Activated CD4-positive, alpha-beta T cell treated with anti-CD3 and anti-CD28 coated beads for 36 hours (primary cell): ENCODE measurements at places on chromosomes 13 and 19.

GRCh38 chr13:75173457-75174356, 308.3 kb downstream of the TBC1D4 start:
- peak; percentile 5 for DNase-seq

- no peak for DNase-seq
Observed at GRCh38 chr13:21967871-21968270, 297.0 kb downstream of the FGF9 start.

GRCh38 chr19:4709440-4710280, 14.0 kb downstream of the DPP9 start:
- DNase-seq: no peak

DNA sequence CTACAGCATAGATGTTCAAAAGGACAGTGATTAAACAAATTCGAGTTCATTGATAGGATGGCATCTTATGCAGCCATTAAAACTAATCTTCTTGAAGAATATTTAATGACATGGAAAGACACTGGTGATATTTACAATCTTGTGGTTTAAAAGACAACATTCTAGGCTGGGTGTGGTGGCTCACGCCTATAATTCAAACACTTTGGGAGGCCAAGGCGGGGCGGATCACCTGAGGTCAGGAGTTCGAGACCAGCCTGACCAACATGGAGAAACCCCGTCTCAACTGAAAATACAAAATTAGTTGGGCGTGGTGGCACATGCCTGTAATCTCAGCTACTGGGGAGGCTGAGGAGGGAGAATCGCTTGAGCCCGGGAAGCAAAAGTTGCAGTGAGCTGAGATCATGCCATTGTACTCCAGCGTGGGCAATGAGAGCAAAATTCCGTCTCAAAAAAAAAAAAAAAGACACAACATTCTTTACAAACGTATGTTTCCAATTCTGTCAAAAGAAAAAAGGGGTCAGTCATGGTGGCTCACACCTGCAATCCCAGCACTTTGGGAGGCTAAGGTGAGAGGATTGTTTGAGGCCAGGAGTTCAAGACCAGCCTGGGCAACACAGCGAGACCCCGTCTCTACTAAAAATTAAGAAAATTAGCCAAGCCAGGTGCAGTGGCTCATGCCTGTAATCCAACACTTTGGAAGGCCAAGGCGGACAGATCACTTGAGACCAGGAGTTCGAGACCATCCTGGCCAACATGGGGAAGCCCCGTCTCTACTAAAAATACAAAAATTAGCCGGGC, 2.5 kb upstream of the PAK4 start:
- DNase-seq: no peak

DNA sequence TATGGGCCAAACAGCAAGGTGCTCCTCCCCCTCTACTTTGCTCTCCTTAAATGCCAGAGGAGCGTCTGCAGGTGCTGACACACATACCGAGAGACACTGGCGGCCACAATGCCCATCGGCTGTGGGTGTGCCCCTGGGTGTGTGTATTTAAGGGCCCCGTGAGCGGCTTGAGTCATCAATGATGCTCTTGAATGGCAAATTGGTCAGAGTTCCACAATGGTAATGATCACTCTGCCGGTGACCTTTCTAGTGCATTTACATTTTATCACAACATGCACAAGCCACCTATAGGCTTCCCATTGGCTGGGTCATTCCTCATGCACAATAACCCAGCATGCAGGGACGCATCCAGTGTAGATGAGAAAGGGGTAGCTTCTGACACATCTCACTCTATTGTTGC, 124.8 kb downstream of the ZNF536 start:
- DNase-seq: no peak

DNA sequence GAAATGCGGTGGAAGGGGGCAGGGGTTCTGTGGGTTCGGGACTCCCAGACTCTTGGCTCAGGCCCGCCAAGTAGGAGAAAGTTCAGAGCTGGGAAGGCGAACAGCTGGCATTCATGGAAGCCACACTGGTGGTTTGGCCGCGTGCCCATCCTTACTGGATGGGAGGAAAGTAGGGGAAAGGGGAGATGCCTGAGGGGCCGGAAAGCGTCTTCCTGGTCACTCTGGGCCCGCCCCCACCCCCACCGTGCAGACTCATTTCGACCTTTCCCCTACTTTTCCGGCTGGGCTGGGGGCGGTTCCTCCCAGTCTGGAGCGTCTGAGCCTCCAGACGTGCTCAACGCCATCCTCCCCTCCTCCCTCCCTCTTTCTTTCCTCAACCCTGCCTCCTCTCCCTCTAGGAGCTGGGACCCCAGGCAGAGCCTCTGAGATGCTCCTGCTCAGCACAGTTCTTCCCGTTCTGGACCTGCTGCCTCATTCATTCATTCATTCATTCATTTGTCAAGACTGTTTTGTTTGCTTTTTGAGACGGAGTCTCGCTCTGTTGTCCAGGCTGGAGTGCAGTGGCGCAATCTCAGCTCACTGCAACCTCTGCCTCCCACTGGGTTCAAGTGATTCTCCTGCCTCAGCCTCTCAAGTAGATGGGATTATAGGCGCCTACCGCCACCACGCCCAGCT, 3.5 kb downstream of the ANGPTL4 start:
- peak; percentile 30 for DNase-seq

GRCh38 chr13:23668562-23668961, 98.3 kb downstream of the TNFRSF19 start:
- DNase-seq: no peak

GRCh38 chr13:77833331-77833863, 85.2 kb downstream of the EDNRB start:
- no peak for DNase-seq

GRCh38 chr13:59424661-59425060, 739.1 kb downstream of the DIAPH3 start:
- no peak for DNase-seq

DNA sequence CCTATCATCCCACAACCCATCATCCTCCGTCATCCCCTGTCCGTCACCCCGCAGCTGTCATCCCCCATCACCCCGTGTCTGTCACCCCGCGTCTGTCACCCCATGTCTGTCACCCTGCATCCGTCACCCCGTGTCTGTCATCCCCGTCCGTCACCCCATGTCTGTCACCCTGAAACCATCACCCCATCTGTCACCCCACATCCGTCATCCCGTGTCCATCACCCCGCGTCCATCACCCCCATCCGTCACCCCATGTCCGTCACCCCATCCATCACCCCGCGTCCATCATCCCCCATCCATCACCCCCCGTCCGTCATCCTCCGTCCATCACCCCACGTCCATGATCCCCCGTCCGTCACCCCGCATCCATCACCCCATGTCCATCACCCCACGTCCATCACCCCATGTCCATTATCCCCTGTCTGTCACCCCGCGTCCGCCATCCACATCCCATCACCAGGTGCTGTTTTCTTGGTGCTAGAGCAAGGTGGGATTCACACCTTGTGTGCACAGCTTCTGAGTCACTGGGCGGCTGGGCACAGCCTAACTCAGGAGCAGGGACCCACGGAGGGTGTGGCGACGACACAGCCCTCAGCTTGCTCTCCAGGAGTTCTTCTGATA, 24.2 kb downstream of the RASA3 start:
- DNase-seq: peak; percentile 18

DNA sequence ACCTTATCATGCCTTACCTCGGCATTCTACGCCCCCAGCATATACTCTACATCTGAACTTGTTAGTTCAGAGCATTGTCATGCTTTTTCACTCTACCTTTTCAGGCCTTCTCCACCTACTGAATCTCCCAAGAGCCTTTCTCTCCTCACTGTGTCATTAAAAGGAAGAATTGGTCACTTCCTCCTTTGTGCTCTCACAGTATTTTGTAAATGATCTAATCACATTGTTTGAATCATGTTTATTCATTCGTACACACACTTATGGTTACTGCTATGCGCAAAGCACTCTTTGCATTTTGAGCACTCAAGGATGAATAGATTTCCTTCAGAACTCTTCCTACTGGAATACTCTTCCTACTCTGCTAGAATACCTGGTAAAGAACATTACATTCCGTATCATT, 15.8 kb upstream of the ELF1 start:
- DNase-seq: no peak

- no peak for DNase-seq
Observed at GRCh38 chr13:74929436-74929835, 552.5 kb downstream of the TBC1D4 start.

DNA sequence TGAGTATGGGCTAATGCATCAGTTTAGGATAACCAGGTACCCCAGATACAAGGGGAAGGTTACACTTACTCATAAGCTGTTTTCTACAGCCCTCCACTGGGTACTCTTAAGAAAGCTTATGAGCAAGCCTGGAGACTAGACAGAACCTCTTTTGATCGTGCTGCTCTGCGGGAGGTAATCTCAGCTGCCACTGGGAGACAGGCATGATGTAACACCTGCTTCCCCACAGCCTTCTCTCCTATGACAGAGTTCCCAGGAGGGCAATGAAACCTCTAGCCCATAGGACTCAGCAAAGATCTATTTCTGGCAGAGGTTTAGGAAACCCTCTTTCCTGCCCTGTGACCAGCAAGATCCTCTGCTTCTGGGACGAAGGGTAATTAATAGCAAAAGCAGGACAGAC, 65.6 kb downstream of the WASF3 start:
- no peak for DNase-seq

DNA sequence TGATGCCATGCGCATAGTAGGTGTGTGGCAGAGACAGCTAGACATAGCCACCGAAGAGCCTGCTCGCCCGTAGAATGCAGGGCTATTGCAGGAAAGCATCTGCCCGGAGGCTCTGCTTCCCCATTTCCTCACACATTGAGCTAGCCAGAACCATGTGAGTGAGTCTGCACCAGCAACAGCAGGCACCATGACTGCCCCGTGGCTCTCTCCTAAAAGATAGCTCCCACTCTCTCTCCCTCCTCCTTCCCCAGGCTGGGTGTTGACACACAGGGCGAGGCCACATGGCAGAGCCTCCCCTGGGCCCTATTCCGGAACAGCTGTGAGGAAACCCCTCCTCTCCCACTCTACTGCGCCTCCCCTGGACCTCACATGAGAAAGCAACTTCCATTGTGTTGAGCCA, 52.3 kb upstream of the ATP12A start:
- no peak for DNase-seq

DNA sequence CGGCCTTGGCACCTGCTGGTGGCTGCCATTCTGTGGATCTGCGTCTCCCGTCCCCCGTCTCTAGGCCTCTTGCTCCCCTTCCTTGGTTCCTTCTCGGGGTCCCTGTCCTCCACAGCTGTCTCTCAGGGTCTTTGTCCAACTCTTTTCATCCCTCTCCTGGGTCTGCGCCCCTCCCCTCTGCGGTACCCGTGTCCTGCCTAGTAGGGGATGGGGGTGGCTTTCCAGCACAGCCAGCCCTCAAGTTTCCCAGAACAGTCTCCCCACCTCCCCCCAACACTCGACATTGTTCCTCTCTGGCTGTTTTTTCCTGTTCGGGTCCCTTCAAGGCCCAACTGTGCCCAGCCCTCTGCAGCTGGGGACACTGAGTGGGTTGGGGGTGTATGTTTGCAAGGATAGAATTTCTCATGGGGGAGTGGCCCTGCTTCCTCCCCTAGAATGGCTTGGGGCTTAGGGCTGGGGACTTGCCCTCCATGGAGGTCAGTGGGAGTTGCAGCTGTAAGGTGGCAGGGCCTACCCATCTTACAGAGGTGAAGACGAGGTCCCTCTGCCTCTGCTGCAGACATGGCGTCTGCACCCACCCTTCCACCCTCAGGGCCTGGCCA, 762 bp upstream of the ADM5 start:
- DNase-seq: no peak

DNA sequence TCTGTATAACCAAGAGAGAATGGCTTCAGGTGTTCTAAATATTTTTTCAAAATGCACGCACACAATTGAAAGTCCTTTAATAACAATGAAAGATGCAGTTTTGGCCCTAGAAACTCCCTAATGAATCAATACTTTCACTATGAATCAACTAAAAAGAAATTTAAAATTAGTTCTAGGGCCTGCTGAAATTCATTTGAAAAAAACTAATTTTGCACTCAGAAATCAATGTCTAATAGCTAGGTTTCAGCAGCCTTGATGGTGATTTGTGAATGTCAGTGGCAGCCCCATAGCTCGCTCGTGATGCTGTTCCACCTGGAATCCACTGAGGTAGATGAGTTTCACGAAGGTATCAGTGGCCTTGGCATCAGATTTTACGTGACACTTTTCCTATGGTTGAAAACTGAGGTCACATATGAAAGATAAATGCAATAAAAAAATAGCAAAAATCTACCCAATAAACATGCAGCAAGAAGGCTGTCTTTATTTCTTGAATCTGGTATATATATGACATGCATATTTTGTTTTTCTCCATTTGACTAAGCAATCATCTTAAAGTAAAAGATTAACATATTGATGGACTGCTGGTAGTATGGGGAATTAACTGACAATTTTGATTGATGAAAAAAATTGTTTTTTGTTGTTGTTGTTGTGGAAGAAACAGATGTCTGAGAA, 141.0 kb downstream of the AKAP11 start:
- no peak for DNase-seq

DNA sequence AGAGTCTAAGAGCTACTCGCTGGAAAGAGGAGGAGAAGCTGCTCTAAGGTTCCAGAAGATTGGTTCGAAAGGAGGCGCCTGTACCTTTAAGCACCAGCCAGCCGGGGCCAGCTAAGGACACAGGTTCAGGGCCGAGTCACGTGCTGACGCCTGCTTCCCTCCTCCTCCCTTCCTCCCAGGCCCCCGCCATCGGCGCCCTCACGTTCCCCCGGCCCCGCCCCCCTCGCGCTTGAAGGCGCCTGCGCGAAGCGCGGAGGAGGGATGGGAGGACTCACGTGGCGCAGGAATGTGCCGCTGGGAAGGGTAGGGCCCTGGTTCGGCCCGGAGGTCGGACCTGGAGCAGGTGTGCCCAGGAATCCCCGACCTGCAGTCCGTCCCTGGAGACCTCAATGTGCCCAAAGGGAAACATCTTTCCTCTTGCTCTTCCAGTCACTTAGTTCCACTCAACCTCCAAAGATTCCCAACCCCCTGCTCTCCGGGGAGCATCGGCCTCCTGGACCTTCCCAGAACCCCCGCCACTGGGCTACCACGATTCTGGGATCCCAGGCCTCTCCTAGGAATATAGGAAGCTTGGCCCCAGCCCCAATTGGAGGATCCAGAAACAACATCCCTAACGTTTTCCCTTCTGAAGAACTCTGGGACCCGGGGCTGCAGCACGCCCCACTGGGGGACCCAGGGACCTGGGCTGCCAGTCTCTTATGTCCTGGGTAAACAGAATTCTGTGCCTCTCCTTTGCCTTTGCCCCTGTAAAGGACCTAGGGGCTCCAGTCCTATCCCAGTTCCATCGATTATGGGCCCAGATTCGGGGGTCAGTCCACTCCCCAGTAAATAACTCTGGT, 2.5 kb downstream of the DBP start:
- DNase-seq: peak; percentile 97

DNA sequence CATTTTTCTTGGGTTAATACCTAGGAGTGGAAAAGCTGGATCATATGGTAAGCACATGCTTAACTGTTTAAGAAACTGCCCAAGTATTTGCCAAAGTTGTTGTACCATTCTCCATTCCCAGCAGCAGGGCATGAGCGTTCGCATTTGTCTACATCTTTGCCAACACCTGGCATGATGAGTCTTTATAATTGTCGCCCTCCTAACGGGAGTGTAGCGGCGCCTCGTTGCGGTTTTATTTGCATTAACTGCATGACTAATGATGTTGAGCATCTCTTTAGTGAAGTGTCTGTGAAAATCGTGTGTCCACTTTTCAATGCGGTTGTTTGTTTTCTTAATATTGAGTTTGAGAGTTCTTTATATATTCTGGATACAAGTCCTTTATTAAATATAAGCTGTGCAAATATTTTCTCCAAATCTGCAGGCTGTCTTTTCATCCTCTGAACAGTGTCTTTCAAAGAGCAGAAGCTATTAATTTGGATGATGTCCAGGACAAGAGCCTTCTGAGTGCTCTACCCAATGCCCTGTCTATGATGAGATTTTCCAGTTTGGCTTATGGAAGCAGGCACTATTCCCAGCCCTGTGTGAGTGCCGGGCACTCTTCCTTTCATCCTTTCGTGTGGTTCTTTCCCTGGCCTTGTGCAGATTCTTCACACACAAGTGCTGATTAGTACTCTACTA, 202.0 kb downstream of the FOXO1 start:
- no peak for DNase-seq
